ENCODE measurements at places on chromosomes 1 and 21. TPM values are rescaled to one million over a fixed set of nuclear protein-coding genes. Genes with fewer than 3 reads are reported as not detected.

The CELA3A gene
- 9.0 TPM for total RNA-seq

The CLDN17 gene
- total RNA-seq = not detected

The LCE1B gene
- 0.74 TPM for total RNA-seq

The FAM163A gene
- total RNA-seq = not detected

The MTARC1 gene
- 0.72 TPM for total RNA-seq

The FMO3 gene
- 0.08 TPM for total RNA-seq

The VTCN1 gene
- not detected for total RNA-seq

The TRAF5 gene
- total RNA-seq = 27.6 TPM

The CRNN gene
- total RNA-seq = not detected

The RGS16 gene
- total RNA-seq = 57.1 TPM

The WDR64 gene
- not detected for total RNA-seq

GRCh38 chr1:150563340-150564038 lies 14.3 kb downstream of the ADAMTSL4 start:
- peak; percentile 83 for DNase-seq
- peak overlapping the region; percentile 98 for H3K27ac ChIP-seq
- peaks cover 48% of the 10 kb centered on the region for H3K4me1 ChIP-seq

GRCh38 chr21:40227096-40227495 lies 359.9 kb downstream of the PCP4 start:
- H3K4me1 ChIP-seq = no peaks in the 10 kb centered on the region
- H3K27ac ChIP-seq = no peak overlapping the region
- H3K4me3 ChIP-seq = no peak overlapping the region
- no peak for DNase-seq

DNA sequence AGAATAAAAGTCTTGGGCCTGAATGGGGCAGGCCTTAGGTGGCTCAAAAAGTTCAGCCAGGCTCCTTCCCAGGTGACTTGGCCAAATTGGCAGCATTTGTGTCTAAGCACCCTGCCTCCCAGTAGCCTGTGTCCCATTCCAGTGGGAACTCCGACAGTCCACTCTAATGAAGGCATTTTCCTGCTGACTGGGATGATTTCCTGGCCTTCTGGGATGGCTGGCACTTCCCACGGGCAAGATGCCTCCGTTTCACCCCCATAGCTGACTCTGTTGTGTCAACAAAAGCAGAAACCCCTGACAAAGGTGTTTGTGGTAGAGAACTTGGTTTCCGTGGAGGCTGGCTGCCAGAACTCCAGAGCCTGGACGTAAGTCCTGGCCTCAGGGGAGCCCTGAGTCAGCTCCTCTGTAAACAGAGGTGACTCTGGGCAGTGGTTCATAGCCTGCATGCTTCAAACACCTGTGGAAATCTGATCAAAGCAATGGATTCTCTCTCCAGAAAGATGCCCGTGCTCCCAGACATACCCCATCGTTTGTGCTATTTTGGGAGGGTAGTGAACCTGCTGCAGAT lies 36.6 kb downstream of the WNT3A start:
- no peak for DNase-seq
- no peak overlapping the region for H3K4me3 ChIP-seq
- H3K27ac ChIP-seq = no peak overlapping the region

GRCh38 chr1:165759095-165759494 lies 9.6 kb downstream of the TMCO1 start:
- DNase-seq = no peak
- H3K4me3 ChIP-seq = no peak overlapping the region
- H3K36me3 ChIP-seq = peaks cover 13% of the 10 kb centered on the region
- no peak overlapping the region for H3K27ac ChIP-seq
- no peaks in the 10 kb centered on the region for H3K27me3 ChIP-seq

- no peaks in the 10 kb centered on the region for H3K36me3 ChIP-seq
- no peaks in the 10 kb centered on the region for H3K4me1 ChIP-seq
Measured at GRCh38 chr1:81379430-81379829, 421.3 kb upstream of the ADGRL2 start.

DNA sequence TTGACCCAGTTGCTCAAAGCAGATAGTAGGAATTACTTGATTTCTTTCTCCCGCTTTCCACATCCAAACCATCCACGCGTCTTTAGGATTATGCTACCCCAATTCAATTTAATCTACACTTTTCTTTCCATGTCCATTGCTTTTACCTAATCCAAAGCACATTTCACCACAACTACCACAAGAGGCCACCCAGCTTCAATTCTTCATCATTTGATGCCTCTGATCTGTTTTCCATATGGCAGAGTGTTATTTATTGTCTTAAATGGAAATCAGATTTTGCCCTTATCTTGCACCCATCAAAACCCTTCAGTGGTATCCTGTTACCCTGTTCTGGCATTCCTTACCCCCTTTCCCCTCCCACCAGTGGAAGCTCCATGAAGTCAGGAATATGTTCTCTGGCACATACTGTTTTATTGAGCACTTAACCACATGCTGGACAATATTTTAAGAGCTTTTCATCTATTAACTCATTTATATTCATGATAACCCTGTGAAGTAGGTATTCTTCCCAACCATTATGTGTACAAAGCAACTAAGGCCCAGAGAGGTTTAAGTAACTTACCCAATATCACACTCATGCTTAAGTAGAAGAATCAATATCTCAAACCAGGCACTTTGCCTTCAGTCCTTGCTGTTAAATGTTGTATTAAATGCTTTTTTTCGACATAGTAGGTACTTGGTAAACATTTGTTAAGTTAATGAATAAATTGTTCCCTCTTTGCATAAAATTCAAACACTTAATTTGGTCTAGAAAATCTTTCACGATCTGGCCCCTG lies 34.6 kb downstream of the CLIC4 start:
- no peaks in the 10 kb centered on the region for H3K27me3 ChIP-seq
- no peak overlapping the region for H3K27ac ChIP-seq
- no peaks in the 10 kb centered on the region for H3K4me1 ChIP-seq
- DNase-seq = no peak
- H3K36me3 ChIP-seq = peaks cover 4% of the 10 kb centered on the region

DNA sequence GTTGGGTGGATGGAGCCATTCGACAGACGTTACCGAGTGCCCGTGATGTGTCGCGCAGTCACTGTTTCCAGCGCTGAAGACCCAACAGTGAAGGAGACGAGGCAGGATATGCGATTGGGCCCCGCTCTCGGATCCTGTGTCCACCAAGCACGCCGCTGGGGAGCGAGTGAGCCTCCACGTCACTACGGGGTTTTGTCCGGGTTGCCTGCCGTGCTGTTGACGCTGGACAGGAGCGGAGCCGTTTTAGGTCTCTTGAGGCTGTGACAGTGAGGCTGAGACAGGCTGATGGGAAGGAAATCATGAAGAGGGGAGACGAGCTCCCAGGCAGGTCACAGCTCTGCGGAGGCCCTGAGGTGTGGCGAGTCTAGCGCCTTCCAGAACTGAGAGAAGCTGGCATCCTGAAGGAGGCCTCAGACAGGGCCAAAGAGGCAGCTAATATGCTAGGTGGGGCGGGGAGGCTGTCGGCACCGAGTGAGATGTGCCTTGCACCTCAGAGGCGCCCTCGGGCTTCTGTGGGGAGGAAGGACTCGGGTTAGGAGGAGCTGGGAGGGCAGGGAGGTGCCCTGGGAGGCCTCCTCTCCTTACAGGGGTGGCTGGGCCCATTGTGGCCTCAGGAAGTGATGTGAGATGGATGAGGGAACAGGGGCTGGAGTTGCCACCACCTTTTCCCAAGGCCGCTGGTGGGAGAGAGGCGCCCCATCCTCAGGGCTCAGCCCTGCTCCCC lies 196.0 kb upstream of the TMEM51 start:
- no peak overlapping the region for H3K27ac ChIP-seq
- H3K36me3 ChIP-seq = no peaks in the 10 kb centered on the region
- no peak overlapping the region for H3K4me3 ChIP-seq
- H3K27me3 ChIP-seq = no peaks in the 10 kb centered on the region

DNA sequence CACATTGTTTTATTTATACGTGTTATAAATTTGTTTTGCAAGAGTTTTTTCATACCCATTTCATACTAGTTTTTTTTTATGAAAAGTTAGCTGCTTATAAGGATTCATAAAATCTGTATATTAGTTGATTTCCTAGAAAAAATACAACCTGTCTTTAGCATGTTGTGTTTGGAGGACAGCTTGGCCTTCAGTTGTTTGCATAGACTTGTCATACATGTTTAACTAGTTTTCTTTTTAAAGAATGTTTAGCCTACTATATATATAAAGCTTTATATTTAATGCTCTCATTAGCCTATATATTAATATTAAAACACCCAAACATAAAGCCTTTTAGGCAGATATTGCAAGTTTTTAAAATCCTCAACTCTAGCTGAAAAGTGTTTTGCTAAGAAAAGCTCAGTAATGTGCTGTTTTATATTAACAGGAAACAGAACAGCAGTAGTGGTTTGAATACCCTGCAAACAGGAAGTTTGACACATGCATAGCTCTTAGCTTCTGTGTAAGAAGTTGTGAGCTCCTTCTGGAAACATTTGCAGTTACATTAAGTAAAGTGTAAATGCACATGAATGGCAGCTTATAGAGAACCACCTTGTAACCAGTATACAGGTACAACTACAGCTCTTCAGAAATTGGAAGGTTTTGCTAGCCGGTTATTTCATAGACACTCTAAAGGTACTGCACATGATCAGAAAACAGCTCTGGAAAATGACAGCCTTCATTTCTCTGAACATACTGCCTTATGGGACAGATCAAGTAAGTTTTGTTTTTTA lies at the start of gene PRKACB:
PRKACB (plus strand) TSS at position 476 of the 770 bp plus-strand sequence; CDS start at position 567, 91 bp downstream.
- H3K27me3 ChIP-seq = no peaks in the 10 kb centered on the region
- no peak within 1 kb of the TSS for H3K27ac ChIP-seq
- no peaks in the 10 kb centered on the region for H3K4me1 ChIP-seq
- no peak within 1 kb of the TSS for H3K4me3 ChIP-seq
- no peaks in the 10 kb centered on the region for H3K36me3 ChIP-seq

GRCh38 chr1:69898403-69898947 lies 306.9 kb downstream of the LRRC40 start:
- H3K4me1 ChIP-seq = no peaks in the 10 kb centered on the region
- H3K27ac ChIP-seq = no peak overlapping the region
- H3K36me3 ChIP-seq = no peaks in the 10 kb centered on the region
- no peak overlapping the region for H3K4me3 ChIP-seq
- no peaks in the 10 kb centered on the region for H3K27me3 ChIP-seq

Measured in GM12878 (cell line).